IMR-90 (cell line): ENCODE measurements at places on chromosomes 4 and X. TPM values are rescaled to one million over a fixed set of nuclear protein-coding genes. Genes with fewer than 3 reads are reported as not detected.

DNA sequence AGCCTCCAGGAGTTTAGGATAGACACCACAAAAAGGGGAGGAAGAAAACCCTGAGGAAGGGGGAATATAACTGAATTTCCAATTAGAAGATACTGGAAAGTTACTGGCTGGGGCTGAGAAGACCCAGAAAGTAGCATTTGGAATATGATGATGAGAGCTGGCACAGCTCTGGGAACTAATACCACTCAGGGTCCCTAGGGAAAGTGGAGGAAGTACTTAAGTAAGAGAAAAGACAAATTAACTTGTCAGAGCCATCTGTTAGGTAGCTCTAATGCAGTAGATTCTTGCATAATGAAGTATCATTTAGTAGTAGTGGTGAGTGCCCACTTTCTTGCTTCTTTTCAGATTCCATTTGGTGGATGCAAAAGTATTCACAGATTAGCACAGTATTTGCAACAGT is 90.8 kb upstream of the TSPAN5 start:
- no peaks in the 10 kb centered on the region for H3K27me3 ChIP-seq
- H3K4me3 ChIP-seq = no peak overlapping the region
- no peak overlapping the region for H3K27ac ChIP-seq
- H3K4me1 ChIP-seq = peaks cover 4% of the 10 kb centered on the region; the same call in 1 of the 2 replicates
- no peak for DNase-seq
- no peaks in the 10 kb centered on the region for H3K36me3 ChIP-seq

- H3K4me3 ChIP-seq = no peak overlapping the region
- peaks cover 4% of the 10 kb centered on the region; the same call in 1 of the 2 replicates for H3K4me1 ChIP-seq
- DNase-seq = no peak
- no peaks in the 10 kb centered on the region for H3K27me3 ChIP-seq
Measured at GRCh38 chr4:16031546-16032395, 52.1 kb downstream of the PROM1 start.

DNA sequence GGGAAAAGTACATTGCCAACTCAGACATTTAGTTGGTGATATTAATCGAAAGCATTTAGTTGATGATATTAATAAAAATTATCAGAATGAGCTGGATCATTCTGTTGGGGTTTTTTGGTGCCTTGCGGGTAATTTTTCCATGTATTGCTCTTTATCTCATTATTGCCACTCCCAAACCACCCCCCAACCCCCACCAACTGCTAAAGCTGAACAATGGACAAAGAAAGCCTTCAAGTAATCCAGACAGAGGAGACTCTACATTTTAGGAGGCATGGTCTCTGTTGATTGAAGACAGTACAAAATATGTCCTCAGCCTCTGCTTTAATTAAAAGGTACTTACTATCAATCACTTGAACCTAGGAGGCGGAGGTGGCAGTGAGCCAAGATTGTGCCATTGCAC is 22.5 kb downstream of the PDK3 start:
- DNase-seq = no peak
- no peak overlapping the region for H3K27ac ChIP-seq
- no peak overlapping the region for H3K4me3 ChIP-seq
- H3K36me3 ChIP-seq = no peaks in the 10 kb centered on the region
- no peaks in the 10 kb centered on the region for H3K27me3 ChIP-seq

DNA sequence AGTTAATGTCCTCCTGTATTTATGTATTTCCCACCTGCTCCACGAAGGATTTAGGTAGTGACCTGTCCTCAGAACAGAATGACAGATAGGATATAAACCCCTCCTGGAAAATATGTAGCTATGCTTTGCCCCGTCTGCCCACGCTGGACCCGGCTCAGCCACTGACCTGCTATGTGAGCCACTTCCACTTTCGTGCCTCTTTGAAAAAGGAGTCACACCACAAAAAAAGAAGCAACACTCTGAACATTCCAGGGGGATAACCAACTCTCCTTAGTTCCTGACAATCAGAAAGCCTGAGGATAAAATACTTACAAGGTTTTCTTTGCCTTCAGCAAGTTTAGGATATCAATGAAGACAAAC is 11.1 kb downstream of the ACSL1 start:
- peaks cover 7% of the 10 kb centered on the region; the same call in 1 of the 2 replicates for H3K4me1 ChIP-seq
- no peaks in the 10 kb centered on the region for H3K27me3 ChIP-seq
- DNase-seq = no peak
- H3K36me3 ChIP-seq = no peaks in the 10 kb centered on the region

- no peak overlapping the region for H3K27ac ChIP-seq
- no peaks in the 10 kb centered on the region for H3K36me3 ChIP-seq
- DNase-seq = peak; percentile 4
- no peak overlapping the region for H3K4me3 ChIP-seq
- H3K27me3 ChIP-seq = no peaks in the 10 kb centered on the region
Measured at GRCh38 chr4:187175197-187175596, 451.5 kb upstream of the FAT1 start.

- peak overlapping the region; percentile 63 for H3K4me3 ChIP-seq
- DNase-seq = peak; percentile 48
- H3K4me1 ChIP-seq = no peaks in the 10 kb centered on the region
Measured at GRCh38 chr4:143514497-143514896, 995 bp downstream of the SMARCA5 start.

DNA sequence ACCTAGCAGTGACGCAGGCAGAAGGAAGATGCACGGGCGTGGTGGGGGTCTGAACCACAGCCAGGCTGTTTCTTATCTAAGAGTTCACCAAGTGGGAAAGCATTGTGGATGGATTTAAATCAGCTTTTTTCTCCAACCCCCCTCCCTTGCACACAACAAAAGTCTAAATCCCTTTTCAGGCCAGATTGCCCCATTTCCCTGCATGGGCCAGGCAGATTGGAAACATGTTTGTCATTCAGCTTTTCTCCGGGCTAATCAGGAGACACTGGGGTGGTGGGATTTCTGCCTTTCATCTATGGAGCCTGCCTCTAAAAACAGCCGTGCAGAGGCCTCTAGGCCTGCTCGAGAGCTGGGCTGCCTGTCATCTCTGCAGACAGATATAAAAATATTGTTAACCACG is 166.3 kb upstream of the LEF1 start:
- H3K27me3 ChIP-seq = peaks cover 7% of the 10 kb centered on the region
- no peaks in the 10 kb centered on the region for H3K36me3 ChIP-seq

DNA sequence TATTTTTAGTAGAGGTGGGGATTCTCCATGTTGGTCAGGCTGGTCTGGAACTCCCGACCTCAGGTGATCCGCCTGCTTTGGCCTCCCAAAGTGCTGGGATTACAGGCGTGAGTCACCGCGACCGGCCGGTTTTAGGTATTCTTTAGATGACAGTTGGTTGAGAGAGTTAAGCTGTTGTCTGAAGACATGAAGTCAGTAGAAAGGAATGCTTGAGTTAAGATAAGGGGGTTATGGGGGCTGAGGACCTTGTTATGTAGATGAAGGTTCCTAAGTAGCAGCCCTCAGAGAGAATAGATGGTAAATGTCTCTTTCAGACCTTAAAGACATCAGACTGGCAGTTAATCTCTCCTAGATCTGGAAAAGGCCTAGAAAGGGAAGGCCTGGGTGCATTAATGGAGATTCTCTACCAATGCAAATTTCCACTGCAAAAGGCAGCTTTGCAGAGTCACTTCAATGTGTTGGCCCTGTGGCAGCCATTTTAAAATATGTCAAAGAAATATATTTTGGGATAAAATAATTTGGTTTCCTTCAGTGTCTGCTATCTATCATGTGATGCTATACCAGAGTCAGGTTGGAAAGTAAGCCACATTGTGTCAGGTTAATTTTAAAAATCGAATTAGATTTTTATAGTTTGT is 6.4 kb upstream of the ZNF674 start:
- no peaks in the 10 kb centered on the region for H3K4me1 ChIP-seq
- H3K27ac ChIP-seq = no peak overlapping the region
- H3K4me3 ChIP-seq = no peak overlapping the region
- DNase-seq = peak; percentile 80
- no peaks in the 10 kb centered on the region for H3K27me3 ChIP-seq
- peaks cover 2% of the 10 kb centered on the region for H3K36me3 ChIP-seq

DNA sequence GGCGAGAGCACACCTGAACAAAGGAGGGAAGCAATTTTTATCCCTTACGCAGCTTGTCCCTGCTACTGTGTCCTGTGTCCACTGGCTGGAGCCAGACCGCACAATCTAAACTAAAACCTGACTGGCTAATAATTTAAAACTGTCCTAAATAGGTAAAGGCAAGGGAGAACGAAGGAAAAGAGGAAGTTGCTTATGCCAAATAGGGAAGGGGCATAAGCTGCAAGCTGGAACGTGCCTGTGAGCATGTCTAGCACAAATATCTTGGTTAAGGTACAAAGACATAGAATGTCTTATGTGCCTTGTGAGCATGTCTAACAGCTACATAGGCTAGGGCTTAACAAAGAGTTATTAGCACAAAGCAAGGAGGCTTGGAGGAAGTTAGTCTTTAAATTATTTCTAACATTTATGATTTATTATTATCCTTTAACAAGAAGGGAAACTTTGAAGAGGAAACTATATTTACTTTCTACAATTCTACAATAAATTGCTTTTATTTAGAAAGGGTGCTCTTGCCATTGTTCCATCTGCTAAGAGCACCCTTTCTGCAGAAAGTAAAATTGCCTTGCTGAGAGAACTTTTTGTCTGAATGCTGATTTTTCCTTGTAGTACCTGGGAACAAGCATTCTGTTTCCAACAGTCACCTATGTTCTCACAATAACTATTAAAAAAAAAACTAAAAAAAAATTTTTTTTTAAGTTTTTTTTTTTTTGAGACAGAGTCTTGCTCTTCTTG is 80.6 kb upstream of the CBR4 start:
- no peak for DNase-seq
- H3K27me3 ChIP-seq = no peaks in the 10 kb centered on the region
- H3K4me3 ChIP-seq = no peak overlapping the region
- no peaks in the 10 kb centered on the region for H3K4me1 ChIP-seq
- peaks cover 23% of the 10 kb centered on the region for H3K36me3 ChIP-seq
- no peak overlapping the region for H3K27ac ChIP-seq

GRCh38 chrX:68083510-68083909 is 349.8 kb downstream of the OPHN1 start:
- H3K4me3 ChIP-seq = no peak overlapping the region
- peak; percentile 7 for DNase-seq
- peaks cover 2% of the 10 kb centered on the region; the same call in 1 of the 2 replicates for H3K4me1 ChIP-seq
- H3K36me3 ChIP-seq = no peaks in the 10 kb centered on the region

DNA sequence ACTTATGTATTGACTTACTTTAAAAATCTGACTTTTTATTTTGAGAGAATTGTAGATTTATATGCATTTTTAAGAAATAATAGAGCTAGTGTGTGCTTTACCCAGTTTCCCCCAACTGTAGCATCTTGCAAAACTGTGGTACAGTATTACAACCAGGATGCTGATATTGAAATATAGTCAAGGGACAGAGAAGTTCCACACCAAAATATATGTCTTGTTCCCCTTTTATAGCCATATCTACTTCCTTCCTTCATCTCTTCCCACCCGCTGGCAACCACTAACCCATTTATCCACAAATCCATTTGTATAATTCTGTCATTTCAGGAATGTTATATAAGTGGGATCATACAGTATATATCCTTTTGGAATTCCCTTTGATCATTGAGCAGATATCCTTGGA is 16.8 kb downstream of the KDM6A start:
- no peaks in the 10 kb centered on the region for H3K4me1 ChIP-seq
- no peaks in the 10 kb centered on the region for H3K27me3 ChIP-seq
- H3K4me3 ChIP-seq = no peak overlapping the region
- H3K36me3 ChIP-seq = no peaks in the 10 kb centered on the region
- no peak overlapping the region for H3K27ac ChIP-seq

- no peak overlapping the region for H3K4me3 ChIP-seq
- no peaks in the 10 kb centered on the region for H3K4me1 ChIP-seq
- no peaks in the 10 kb centered on the region for H3K27me3 ChIP-seq
- no peaks in the 10 kb centered on the region for H3K36me3 ChIP-seq
- DNase-seq = no peak
- no peak overlapping the region for H3K27ac ChIP-seq
Measured at GRCh38 chr4:129371065-129371464, 275.1 kb downstream of the C4orf33 start.

- H3K27ac ChIP-seq = no peak overlapping the region
- H3K4me1 ChIP-seq = no peaks in the 10 kb centered on the region
Measured at GRCh38 chr4:159483110-159483781, 380.4 kb downstream of the RAPGEF2 start.

DNA sequence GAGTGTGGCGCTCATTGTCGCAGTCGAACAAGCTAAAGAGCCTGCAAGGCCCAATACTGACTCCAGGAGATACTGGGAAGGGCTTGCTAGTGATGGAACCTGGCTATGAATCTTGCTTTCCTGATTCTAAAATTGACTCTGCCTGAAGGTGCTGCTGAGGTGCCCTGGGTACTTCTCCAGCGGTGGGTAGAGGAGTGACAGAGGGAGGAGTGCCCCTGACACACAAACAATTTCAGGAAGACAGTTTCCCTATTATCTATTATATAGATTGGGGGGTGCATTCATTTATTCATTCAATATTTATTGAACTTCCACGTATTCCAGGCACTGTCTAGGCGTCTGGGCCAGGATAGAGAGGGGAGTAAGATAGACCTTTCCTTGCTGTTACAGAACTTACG is 339.2 kb upstream of the GATB start:
- H3K36me3 ChIP-seq = no peaks in the 10 kb centered on the region
- H3K27ac ChIP-seq = no peak overlapping the region
- peaks cover 5% of the 10 kb centered on the region; the same call in 1 of the 2 replicates for H3K27me3 ChIP-seq

GRCh38 chr4:56840559-56840958 is 19.1 kb upstream of the SPINK2 start:
- no peak for DNase-seq
- H3K27ac ChIP-seq = no peak overlapping the region
- H3K27me3 ChIP-seq = no peaks in the 10 kb centered on the region

DNA sequence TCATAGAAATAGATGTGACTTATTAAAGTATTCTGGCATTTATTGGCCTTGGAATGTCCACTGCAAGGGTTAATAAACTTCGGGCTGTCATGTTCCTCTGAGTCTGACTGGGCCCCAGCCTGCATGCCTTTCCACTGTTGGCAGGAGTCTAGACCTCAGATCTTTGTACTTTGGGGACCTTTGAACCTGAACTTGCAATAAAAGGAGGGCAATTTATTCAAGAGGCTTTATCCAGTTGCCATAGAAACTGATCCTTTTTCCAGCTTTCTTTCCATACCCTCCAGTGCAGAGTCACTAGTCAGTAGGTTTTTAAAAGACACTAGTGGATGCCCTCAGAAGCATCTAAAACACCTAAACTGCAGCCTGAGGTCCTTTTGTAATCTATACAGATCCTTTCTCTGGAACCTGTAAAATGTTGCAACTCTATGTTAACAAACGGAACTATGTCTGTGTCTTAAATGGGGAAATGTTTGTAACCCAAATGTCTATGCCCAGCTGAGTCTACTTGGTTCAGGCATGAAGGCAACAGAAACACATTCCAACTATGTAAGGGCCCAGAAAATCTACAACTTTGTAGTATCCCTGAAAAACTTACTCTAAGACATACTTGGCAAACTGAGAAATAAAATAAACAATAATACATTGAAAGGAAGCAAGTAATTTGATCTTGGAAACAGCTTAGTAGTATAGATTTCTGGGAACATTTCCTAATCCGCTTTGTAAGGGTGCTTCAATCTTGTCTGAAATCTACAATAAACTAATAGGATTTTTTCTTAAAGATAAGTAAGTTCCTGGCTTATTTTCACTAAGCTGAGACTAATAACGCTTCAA is 41.5 kb downstream of the SOWAHB start:
- DNase-seq = peak; percentile 74
- H3K27ac ChIP-seq = no peak overlapping the region
- no peaks in the 10 kb centered on the region for H3K27me3 ChIP-seq

TLR8 gene
- total RNA-seq = not detected in 2 replicates

UGT2A2 gene
- not detected in 2 replicates for total RNA-seq

CSAG2 gene
- total RNA-seq = not detected in 2 replicates

RBM47 gene
- total RNA-seq = 0.83 and 1.1 TPM in 2 replicates

PLAC1 gene
- 0.28 and 0.36 TPM in 2 replicates for total RNA-seq

FIP1L1 gene
- 37.5 and 48.9 TPM in 2 replicates for total RNA-seq

DDIT4L gene
- total RNA-seq = 3.9 and 7.8 TPM in 2 replicates
